Stimulated activated CD8-positive, alpha-beta memory T cell treated with anti-CD3 and anti-CD28 coated beads, Interleukin-4, amount 100 ng/mL, for 4 hours (primary cell): ENCODE measurements at places on chromosomes 6 and 20.
A peak's percentile ranks its signal among the peaks of the same experiment; 100 is the strongest.

GRCh38 chr6:5706124-5707033 is 300.3 kb downstream of the NRN1 start:
- DNase-seq: no peak

DNA sequence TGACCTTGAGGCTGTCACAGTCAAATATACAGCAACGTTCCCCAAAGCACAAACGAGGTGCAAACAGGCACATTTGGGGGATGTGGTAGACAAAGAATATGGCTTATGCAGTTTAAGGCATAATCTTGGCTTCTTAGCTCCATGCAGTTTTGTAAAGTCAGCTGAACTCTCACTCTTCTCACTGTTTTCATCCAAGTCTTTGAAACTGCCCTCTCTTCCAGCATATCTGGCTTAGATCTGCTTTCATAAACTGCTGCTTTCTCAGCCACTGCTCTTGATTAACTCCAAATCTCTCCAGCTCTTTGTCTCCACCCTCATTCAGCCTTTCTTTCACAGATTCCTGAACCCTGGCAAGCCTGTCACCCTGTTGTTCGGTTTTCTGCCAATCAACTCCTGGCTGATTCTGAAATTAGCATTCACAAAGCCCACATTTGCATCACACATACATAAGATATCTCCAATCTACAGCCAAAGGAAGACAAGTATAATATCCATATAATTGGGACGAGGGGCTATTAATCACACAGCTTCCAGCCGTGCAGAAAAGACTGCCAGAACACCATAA is 301.1 kb upstream of the RNF217 start:
- DNase-seq: no peak

DNA sequence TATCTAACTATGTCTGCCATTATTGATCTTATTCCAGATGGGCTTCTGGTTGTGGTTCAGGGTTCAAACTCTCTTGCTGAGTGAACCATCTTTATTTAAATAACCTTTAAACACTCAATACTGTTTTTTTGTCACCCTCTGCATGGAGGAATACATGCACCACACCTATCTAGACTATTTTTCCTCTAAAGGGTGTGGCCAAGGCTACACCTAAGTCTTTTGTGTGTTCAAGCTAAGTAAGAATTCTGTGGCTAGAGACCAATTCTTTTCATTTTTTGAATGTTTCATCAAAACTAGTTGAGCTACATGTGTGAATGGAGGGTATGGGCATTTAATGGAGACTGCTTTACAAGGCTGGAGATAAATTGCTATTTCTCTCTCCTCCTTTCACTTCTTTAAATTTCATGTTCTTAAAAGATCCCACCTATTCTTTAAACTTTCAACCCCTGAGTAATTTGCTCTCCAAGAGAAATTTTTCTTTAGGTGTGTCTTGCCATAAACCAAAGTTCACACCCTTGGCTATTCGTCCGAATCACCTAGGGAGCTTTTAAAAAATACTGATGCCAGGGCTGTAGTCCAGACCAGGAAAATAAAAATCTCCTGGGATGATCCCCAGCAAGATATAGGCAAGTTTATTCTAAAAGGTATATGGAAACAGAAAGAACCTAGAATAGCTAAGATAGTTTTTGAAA is 24.8 kb upstream of the MBOAT1 start:
- DNase-seq: no peak

DNA sequence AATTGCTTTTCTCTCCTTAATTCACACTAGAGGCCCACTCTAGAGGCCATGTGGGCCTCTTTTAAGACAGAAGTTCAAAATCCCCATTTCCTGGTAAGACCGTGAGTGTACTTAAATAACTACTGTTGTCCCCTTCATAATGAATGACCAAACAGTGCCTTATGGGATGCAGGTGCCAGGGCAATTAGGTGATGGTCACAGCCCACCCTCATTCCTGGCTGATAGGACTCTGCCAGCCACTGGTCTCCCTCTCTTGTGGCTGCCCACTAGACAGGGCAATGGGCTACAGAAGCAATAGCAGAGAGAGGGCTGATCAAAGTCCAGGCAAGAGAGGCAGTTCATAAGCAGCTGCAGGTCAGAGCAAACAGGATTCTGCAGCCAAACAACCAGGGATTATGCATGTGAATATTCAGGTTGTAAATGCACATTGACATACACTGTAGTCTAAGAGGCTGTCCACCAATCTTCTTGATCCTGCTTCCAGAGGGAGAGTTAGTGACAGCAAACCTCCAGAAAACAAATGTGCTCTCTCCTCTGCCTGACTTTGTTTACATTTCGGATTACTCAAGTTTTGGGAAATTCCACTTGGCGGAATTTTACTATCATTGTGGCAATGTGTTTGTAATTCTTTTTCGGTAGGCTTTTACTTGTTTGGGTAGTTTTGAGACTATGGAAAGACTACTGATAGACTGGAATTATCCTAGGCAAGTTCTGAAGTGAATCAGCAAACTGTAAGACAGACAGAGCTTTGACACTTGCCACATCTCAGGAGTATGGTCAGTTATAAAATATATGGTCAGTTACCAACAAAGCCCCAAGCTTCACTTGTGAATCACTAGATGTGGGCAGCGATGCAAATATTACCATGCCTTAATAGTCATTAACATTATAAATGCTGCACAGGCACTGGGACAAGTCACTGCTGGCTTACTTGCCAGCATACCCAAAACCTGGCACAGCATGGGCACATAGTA is 12.8 kb downstream of the PTPRK start:
- no peak for DNase-seq

- DNase-seq: no peak
Observed at GRCh38 chr6:21091411-21091810, 502.1 kb upstream of the SOX4 start.

- DNase-seq: peak; percentile 24
Observed at GRCh38 chr6:17156112-17156921, 54.5 kb downstream of the STMND1 start.

DNA sequence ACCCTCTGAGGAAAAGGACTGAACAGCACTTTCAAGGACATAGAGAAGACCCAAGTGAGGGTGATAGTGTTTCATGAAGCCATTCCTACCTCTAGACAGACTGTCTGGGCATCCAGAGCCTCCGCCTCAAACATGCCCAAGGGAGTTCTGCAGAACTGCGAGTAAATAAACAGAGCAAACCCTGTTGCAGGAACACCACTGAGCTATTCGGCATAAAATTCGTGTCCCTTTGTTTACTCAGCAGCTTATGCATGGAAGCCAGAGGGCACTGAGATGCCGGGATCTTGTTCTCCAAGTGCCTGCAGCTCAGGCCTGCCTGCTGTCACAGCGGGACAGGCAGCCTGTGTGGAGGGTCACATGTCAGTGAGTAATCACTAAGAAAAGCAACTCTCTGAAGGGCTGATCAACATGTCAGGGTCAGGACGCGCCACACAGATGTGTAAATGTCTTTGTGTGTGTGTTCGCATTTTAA is 164.9 kb upstream of the HEY2 start:
- no peak for DNase-seq

DNA sequence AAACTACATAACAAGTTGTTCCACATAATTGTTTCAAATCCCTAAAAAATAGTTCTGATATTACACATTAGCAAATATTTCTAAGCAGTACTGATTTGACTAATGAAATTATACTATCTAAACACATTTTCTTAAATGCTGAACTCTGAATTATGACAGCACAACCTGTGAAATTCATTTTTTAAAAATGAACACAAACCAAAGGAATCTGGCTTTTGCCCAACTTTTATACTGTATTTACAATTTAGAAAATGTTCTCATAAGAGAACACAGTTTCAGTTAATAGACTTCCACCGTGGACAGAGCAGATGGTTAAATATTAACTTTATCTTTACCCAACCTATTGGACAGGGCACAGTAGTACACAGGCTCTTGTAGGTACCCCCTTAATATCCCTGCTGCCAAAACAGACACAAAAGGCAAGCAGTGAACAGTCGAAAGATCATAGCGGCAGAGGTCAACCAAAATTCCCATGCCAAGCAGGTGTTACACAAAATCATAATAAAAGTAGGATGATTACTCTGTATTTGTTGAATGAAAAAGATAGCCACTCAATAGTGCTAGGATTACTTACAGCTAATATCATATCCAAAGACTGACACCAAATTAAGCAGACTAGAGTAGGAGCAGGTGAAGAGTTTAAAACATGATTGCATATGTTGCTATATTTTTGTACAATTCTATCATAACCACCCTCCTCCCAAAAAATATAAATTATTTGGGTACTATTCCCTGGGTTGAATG is 122.5 kb downstream of the RNGTT start:
- DNase-seq: no peak

DNA sequence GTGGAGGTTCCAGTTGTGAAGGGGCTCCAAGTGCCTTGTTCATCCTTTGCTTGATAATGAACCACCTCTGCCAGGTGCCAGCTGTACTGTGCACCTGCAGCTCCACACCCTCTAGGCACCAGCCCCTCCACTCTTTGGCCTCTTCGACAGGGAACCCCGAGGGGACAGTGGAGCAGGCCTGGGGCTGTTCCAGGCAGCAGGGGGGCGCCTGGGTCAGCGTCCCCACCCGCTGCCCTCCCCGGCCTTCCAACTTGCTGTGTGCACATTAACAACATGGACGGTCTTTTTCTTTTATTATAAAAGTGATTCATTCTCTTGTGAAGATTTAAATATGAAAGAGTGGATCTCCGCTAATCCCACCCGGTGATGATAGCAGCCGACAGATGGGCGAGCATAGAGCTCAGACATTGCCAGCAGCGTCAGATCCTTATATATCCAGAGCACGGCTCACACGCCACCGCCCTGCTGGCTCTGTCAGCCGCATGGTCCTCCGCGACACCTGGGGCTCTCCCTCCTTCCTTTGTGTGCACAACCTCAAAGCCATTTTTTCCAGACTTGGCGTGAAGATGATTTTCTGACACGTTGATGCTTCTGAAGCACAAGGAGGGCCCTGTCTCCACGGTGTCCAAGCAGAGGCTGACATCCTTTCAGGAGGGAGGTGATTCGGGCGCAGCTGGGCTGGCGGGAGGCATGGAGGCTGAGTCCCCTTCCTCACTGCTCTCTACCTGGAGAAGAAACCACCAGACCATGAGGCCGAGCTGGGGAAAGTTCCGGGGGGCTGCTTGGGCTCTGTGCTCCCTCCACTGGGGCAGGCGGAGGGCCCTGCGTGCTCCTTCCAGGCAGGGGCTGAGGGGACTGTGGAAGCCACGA is 22.2 kb upstream of the MRGBP start:
- DNase-seq: no peak

DNA sequence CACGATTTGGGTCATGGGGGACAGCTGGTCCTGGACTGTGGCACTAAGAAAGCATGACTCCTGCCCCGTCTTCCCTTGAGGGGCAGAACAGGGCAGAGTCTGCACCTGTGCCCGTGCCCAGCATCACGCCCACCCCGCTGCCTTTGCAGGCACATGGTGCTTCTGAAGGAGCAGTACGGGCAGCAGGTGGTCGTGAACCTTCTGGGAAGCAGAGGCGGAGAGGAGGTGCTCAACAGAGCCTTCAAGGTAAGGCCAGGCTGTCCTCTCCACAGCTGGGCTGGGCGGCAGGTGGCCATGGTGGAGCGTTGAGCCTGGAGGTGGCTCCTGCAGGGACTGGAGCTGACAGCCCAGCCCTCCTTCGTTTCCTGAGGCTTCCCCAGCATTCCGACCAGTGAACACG is 77.4 kb downstream of the SYNJ2 start:
- no peak for DNase-seq

DNA sequence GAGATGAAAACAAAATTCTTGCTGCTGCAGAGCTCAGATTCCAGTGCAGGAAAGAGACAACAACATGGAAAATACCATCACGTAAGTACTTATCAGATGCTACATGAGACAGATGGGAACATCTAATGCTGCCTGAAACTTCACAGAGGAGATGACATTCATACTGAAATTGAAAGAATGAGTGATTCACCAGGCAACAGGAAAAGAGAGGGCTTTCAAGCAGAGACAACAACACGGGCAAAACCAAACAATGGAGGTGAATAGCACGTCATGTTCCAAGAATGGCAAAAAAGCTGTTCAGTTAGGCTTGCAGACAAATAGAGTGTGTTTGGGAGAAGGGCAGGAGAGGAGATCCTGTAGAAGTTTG is 39.3 kb downstream of the GTF2H5 start:
- no peak for DNase-seq

DNA sequence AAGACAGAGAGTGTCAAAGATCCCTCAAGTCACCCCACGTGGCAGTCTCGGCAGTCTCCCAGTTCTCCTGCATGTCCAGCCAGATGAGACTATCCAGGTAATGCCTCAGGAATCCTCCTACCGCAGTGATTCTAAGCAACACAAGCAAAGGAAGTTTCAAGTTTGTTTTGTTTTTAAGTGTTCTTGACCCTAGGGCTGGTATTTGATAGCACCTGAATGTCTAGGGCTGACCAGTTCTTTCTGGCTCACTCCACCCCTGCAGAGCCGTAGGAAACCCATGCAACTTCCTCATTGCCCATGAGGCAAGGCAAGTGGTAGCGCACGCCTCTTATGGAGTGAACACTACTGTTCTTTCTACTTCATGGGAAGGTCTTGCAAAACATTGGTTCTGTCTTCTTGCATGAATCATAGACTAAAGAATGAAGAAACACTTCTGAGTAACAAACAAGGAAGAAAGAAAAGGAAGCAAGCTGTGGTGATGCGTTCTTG is 24.8 kb upstream of the FOXQ1 start:
- DNase-seq: no peak

GRCh38 chr20:32638848-32639247 is 34.9 kb downstream of the C20orf203 start:
- DNase-seq: no peak

DNA sequence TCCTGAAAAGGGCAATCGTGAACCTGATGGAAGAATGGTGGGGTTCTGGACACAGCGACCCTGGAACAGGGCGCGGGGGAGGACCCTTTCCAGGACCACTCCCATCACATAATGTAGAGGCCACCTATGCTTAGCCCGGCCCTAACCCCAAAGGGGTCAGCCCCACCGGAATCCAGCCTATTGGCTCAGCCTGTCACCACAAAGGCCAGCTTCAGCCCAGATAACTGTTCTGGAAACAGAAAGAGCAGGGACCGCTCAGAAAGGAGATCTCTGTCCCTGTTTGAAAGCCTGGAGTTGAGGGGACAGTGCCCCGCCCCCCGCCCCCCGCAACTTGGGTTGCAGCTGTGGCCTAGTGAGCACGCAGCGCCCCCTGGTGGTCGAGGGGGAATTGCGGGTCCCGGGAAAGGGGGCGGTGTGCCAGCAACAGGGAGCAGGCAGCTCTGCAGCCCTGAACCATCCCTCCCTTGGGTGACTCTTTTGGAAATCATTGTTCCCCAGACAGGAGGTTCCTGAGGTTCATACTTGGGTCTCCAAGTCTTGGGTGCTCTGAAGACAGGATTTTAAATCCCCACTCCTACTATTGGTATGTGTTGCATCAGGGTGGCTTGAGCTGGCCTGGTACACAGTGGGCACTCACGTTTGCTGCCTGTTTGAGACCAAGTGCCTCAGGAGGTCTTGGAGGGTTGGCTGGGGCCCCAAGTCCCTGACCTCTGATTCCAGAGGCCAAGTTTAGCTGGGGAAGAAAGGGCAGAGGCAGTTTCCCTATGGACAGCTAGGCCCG is 1.5 kb downstream of the SIGLEC1 start:
- peak; percentile 29 for DNase-seq

DNA sequence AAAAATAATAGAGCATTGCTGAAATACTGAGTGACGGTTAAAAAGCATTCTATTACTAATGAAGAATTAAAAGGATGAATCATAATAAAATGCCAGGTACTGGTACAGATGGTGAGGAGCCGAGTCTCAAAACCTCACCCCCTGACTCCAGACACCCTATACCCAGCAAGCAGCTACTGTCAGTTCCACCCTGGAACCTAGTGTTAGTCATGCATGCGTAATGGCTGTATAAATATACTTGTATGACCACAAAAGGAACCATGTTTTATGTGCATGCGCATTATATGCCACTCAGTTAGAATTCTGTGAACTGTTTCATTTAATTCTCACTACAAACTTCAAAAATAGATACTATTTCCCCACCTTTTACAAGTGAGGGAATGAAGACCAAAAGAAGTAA is 568.7 kb upstream of the RNF217 start:
- DNase-seq: no peak
